ENCODE measurements at places on chromosomes 4 and X. TPM values are rescaled to one million over a fixed set of nuclear protein-coding genes. Genes with fewer than 3 reads are reported as not detected.

CPXCR1 gene
- not detected for total RNA-seq

MAGEA2B gene
- not detected for total RNA-seq

PDZD4 gene
- not detected for total RNA-seq

ZNF157 gene
- not detected for total RNA-seq

TCEAL5 gene
- not detected for total RNA-seq

GUCY1B1 gene
- total RNA-seq, result 12.7 TPM

CENPVL3 gene
- total RNA-seq, result under 0.01 TPM

MAOA gene
- 20.8 TPM for total RNA-seq

WAS gene
- total RNA-seq, result 0.46 TPM

DCAF8L2 gene
- total RNA-seq, result 0.32 TPM

TLR3 gene
- total RNA-seq, result 0.65 TPM

GPRASP1 gene
- 0.65 TPM for total RNA-seq

MAGEB1 gene
- total RNA-seq, result not detected

CSN1S1 gene
- 0.32 TPM for total RNA-seq

L1CAM gene
- total RNA-seq, result not detected

PCYT1B gene
- 0.32 TPM for total RNA-seq

PARM1 gene
- total RNA-seq, result not detected

HTN1 gene
- total RNA-seq, result not detected

FRAS1 gene
- total RNA-seq, result 9.9 TPM

DDX53 gene
- not detected for total RNA-seq

TEX13C gene
- total RNA-seq, result not detected

CFP gene
- under 0.01 TPM for total RNA-seq

ADH1B gene
- total RNA-seq, result 1.2 TPM

TMEM271 gene
- total RNA-seq, result not detected

ADGRA3 gene
- total RNA-seq, result 16.3 TPM

CXCL8 gene
- 36.1 TPM for total RNA-seq

RPGR gene
- total RNA-seq, result 29.8 TPM

ADGRL3 gene
- total RNA-seq, result not detected

CTAG2 gene
- total RNA-seq, result not detected

TASL gene
- total RNA-seq, result not detected

PPBP gene
- not detected for total RNA-seq

SOX3 gene
- total RNA-seq, result not detected

NEXMIF gene
- not detected for total RNA-seq

TMEM31 gene
- total RNA-seq, result not detected

SHISA3 gene
- 27.9 TPM for total RNA-seq

FGA gene
- total RNA-seq, result not detected

HERC5 gene
- 10.2 TPM for total RNA-seq

CCDC110 gene
- total RNA-seq, result under 0.01 TPM

EPGN gene
- 0.32 TPM for total RNA-seq

JCHAIN gene
- not detected for total RNA-seq

PAGE2 gene
- not detected for total RNA-seq

PCDH18 gene
- 9.7 TPM for total RNA-seq

HTR2C gene
- total RNA-seq, result not detected

TACR3 gene
- total RNA-seq, result not detected
